NCI-H1105 (cell line): ENCODE measurements at places on chromosomes 3 and 15.
A peak's percentile ranks its signal among the peaks of the same experiment; 100 is the strongest.

- DNase-seq: peak; percentile 86
These were observed 126.0 kb downstream of the MYLK start for GRCh38 chr3:123758081-123758564.

- DNase-seq: no peak
These were observed 23.6 kb downstream of the DUT start for GRCh38 chr15:48354694-48355303.

DNA sequence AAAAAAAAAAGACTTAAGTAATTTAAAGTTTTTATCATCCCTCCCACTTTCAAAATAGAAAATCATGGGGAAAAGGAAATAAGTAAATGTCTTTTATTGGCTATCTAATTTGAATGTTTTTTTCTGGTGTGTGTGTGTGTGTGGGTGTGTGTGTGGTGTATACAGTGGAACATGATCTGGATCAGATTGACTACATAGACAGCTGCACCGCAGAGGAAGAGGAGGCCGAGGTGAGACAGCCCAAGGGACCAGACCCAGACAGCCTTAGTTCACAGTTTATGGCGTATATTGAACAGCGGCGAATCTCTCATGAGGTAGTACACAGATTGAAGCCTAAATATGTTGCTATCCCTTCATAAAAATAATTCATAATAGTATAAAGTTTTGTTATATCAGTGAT, 44.5 kb downstream of the LRCH3 start:
- no peak for DNase-seq

- no peak for DNase-seq
These were observed 38.3 kb upstream of the TM4SF4 start for GRCh38 chr3:149435996-149436885.

- no peak for DNase-seq
These were observed 345.2 kb downstream of the FOXP1 start for GRCh38 chr3:71238355-71238757.
